ENCODE measurements at places on chromosomes 7 and 10.

- DNase-seq, result peak; percentile 94
Measured at GRCh38 chr7:120996333-120996987, 7.9 kb downstream of the CPED1 start.

- DNase-seq, result no peak
Measured at GRCh38 chr10:44199991-44200655, 184.8 kb downstream of the CXCL12 start.

- DNase-seq, result no peak
Measured at GRCh38 chr10:126975221-126975620, 70.0 kb downstream of the DOCK1 start.

DNA sequence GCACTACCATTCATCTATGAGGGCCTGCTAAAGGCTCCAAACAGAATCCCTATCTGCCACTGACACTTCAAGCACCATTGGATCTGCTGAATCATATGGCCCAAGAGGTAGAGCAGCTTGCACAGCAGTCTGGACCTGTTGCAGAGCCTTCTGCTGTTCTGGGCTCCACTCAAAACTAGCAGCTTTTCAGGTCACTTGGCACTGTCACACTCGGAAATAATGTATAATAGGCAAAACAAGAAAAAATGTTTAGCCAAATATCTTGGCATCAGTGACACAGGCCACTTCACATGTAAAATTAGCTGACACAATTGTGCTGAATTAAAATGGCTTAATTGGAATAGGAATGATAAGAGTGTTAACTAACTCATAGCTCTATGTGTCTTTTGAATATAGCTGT lies 1182.9 kb upstream of the LRRTM3 start:
- no peak for DNase-seq
